ENCODE measurements at places on chromosomes 2 and 18. TPM values are rescaled to one million over a fixed set of nuclear protein-coding genes. Genes with fewer than 3 reads are reported as not detected.
A peak's percentile ranks its signal among the peaks of the same experiment; 100 is the strongest.

GRCh38 chr18:34097312-34097711 is 127.4 kb downstream of the NOL4 start:
- no peak overlapping the region for H3K27ac ChIP-seq
- DNase-seq = peak; percentile 39
- H3K4me3 ChIP-seq = no peak overlapping the region
- no peaks in the 10 kb centered on the region for H3K27me3 ChIP-seq
- no peaks in the 10 kb centered on the region for H3K4me1 ChIP-seq

DSC2 gene
- 12.7 TPM for polyA plus RNA-seq

CARF gene
- polyA plus RNA-seq = 0.89 TPM

DNA sequence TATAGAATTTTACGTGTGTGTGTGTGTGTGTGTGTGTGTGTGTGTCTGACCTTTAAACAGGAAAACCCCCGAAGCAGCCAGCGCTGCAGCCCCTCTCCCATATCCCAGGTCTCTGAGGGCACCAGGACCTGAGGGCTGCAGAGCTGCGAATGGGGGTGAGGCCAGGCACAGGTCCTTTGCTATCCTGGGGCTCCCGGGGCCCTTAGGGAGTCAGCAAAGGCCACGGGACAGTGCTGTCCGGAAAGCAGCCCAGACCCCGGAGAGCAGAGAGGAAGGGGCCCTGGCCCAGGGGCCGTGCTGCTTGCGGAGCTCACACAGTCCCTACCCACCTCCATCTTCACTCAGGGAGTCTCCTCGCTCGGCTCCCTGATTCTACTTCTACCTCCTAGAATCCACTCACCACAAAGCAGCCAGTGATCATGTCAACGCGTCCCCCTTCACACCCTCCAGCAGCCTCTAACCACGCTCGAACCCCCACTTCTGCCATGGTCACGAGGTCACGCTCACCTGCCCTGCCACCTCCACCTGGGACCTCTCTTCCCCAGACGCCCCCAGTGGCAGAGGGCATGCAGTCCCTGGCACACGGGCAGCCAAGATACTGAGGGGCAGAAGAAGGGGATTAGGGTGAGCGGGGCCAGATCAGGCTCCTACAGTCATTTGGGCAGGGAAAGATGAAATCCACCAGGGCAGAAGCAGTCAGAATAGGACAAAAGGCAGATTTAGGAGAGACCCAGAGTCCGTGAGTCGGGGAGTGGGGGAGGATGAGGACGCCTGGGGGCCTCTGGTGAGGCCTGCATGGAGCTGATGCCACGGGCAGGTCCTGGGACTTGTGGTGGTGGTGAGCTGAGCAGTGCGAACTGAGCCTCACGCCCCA is 86.7 kb downstream of the USP40 start:
- no peak overlapping the region for H3K4me3 ChIP-seq
- no peak overlapping the region for H3K27ac ChIP-seq
- no peak for DNase-seq
- no peaks in the 10 kb centered on the region for H3K36me3 ChIP-seq

GRCh38 chr18:26813043-26813442 is 52.5 kb downstream of the AQP4 start:
- H3K4me1 ChIP-seq = no peaks in the 10 kb centered on the region
- H3K27ac ChIP-seq = no peak overlapping the region
- no peak overlapping the region for H3K4me3 ChIP-seq
- no peaks in the 10 kb centered on the region for H3K36me3 ChIP-seq
- no peaks in the 10 kb centered on the region for H3K27me3 ChIP-seq

DNA sequence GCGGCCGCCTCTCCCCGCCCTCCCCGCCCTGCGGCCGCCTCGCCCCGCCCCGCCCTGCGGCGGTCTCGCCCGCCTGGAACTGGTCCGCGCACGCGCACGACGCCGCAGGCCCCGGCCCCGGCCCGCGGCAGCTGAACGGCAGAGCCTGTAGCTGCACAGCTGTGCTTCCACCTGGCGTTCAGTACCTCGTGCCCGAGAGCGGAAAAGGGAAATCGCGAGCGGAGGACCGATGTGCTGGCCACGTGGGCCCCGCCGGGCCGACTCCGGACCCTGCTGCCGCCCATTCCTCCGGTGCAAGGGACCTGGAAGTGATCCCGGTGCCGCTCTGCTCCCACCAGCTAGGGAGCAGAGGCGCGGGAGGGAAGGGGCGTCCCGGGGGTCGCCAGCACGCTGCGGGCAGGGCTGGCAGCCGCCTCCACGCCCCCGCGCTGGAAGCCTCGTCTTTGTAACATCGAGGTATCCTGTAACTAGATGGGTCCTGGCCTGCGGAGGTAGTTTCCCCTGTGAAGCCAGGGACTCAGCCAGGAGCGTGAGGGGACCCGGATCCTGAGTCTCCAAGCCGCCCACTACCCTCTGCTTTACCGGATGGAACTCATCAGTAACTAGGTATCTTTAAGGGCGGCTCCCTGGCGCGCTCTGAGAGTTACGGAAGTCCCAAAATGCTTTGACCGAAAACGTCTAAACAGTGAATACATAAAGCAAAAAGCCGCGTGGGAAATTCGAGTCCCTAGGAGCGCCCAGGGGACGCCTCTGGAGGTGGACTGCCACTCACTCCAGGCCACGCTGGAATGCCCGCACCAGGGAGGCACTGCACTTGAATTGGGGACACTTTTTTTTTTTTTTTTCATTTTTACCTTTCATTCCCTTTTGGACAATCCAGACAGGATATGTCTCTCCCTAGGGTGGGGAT is 704 bp upstream of the ODC1 start:
- H3K27ac ChIP-seq = peak overlapping the region; percentile 85
- H3K27me3 ChIP-seq = no peaks in the 10 kb centered on the region
- peak; percentile 42 for DNase-seq
- peak overlapping the region; percentile 27 for H3K4me3 ChIP-seq
- peaks cover 3% of the 10 kb centered on the region for H3K4me1 ChIP-seq
